Upper lobe of left lung (tissue), 6 donors: ENCODE measurements at places on chromosomes 6 and 20. TPM values are rescaled to one million over a fixed set of nuclear protein-coding genes. Genes with fewer than 3 reads are reported as not detected.

Gene SLC52A3
- 3.1 TPM for total RNA-seq

Gene POPDC3
- total RNA-seq: 0.57 TPM

Gene ADGB
- 34.6 TPM for total RNA-seq

Gene RHAG
- 0.81 TPM for total RNA-seq

Gene DEF6
- total RNA-seq: 14.9 TPM

Gene SLC22A7
- total RNA-seq: not detected

Gene FAXC
- total RNA-seq: 8.8 TPM

Gene SMPDL3A
- total RNA-seq: 11.7 TPM

Gene HCRTR2
- total RNA-seq: not detected

Gene PTCRA
- 10.7 TPM for total RNA-seq

Gene LTB
- total RNA-seq: 18.7 TPM

Gene PDE10A
- total RNA-seq: 0.89 TPM

Gene RSPO3
- 1.0 TPM for total RNA-seq

Gene PROKR2
- total RNA-seq: not detected

Gene BTNL2
- total RNA-seq: not detected

Gene UNC93A
- total RNA-seq: not detected

Gene EYA4
- total RNA-seq: 4.2 TPM

Gene CLIC1
- total RNA-seq: 328 TPM

Gene RTEL1
- 73.3 TPM for total RNA-seq

Gene RGL2
- total RNA-seq: 67.7 TPM

Gene COL21A1
- 7.9 TPM for total RNA-seq

Gene ARMC12
- not detected for total RNA-seq

Gene ECT2L
- 5.0 TPM for total RNA-seq

Gene PPIL6
- 7.3 TPM for total RNA-seq

Gene NT5E
- 7.3 TPM for total RNA-seq

Gene CFAP61
- 5.8 TPM for total RNA-seq

Gene GABRR1
- total RNA-seq: not detected

Gene COL19A1
- not detected for total RNA-seq

Gene GPX5
- total RNA-seq: not detected

Gene MOG
- not detected for total RNA-seq

Gene HTR1E
- total RNA-seq: not detected

Gene PRDM1
- total RNA-seq: 23.2 TPM

Gene TMEM242
- 10.8 TPM for total RNA-seq

Gene RWDD1
- 33.9 TPM for total RNA-seq

Gene YWHAB
- total RNA-seq: 118 TPM

Gene BFSP1
- total RNA-seq: not detected

Gene KIF3B
- 16.9 TPM for total RNA-seq

Gene RPL10A
- total RNA-seq: 474 TPM

Gene SLC17A9
- total RNA-seq: 3.8 TPM

Gene HLA-G
- 5.5 TPM for total RNA-seq

Gene MYB
- 4.4 TPM for total RNA-seq

Gene SLC25A27
- total RNA-seq: 11.8 TPM

Gene RFX6
- total RNA-seq: not detected

Gene COX4I2
- total RNA-seq: 7.3 TPM

Gene MTFR2
- total RNA-seq: 1.3 TPM

Gene NEURL2
- total RNA-seq: 6.1 TPM

Gene KCNK15
- total RNA-seq: 1.3 TPM

Gene CDYL
- 41.9 TPM for total RNA-seq

Gene CEP43
- total RNA-seq: 8.0 TPM
